ENCODE measurements at places on chromosomes 7 and 10.
A peak's percentile ranks its signal among the peaks of the same experiment; 100 is the strongest.

DNA sequence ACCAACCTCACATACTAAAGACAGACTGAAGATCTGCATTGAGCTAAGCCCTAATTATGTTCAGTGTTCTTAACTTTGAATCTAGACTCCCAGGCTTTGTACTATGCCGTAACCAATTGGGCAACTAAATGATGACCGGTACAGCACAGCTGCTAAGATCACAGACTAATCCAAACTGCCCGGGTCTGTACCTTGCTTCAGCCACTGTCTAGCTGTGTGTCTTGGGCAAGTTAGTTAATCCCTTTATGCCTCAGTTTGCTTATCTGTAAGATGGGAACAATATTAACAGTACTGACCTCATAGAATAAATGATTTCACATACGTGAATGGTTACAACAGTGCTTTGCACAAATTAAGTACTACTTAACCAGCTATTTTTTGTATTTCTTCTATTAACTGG is 205.8 kb upstream of the NFE2L3 start:
- no peak for DNase-seq

DNA sequence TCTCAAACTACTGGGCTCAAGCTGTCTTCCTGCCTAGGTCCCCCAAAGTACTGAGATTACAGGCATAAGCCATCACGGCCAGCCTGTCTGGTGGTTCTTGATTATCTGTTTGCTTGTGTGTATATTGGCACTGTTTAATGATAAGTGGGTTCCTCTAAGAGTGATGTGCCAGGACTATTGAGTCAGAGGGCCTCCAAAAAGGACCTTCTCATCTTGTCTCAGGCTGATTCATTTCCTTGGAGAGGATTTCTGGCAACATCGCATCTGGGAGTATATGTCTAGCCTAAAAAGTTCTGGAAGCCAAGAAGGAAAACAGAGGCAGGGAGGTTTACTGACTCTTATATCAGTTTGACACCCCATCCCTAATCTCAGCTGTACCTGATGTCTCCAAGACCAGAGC is 27.1 kb upstream of the AKAP9 start:
- no peak for DNase-seq

DNA sequence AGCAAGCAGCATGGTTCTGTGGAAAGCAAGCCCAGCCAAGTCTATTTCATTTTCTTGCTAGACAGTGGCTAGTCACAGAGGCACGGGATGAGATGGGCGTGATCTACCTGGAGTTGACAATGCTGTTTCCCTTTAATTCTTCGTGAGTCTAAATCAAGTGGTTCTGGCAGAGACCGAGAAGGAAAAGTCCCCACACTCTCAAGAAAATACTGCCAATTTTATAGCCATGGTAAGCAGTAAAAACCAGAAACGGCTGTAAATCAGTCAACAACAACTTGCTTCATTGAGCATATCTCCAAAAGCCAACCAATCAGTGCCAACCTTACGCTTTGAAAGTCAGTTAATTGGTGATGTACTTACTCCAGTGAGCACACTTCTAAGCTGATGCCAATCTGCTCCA is 223.4 kb downstream of the SEC23IP start:
- no peak for DNase-seq

- no peak for DNase-seq
Measured at GRCh38 chr7:107938456-107939250, 47.7 kb downstream of the DLD start.

- no peak for DNase-seq
Measured at GRCh38 chr7:14834456-14834855, 68.1 kb downstream of the DGKB start.

- DNase-seq: no peak
Measured at GRCh38 chr10:44424957-44425356, 40.1 kb upstream of the CXCL12 start.

DNA sequence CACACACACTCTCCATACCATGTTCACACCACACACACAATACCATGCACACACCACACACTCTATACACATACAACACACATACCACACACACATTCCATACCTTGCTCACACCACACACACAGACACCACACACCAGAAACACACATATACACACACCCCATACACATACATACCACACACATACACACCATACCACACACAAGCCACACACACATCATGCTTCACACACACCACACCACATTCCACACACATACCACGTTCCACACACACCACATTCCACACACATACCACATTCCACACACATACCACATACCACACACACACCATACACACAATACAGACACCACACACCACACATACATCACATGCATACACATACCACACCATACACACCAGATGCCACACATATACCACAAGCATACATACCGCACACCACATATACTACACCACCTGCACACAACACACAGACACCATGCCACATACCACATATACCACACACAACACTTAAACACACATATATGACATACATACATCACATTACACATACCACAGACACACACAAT is 282.7 kb downstream of the POU6F2 start:
- no peak for DNase-seq

- DNase-seq: no peak
Measured at GRCh38 chr10:47092376-47092775, 181.1 kb downstream of the PTPN20 start.

GRCh38 chr7:105439174-105439893 is 50.6 kb upstream of the SRPK2 start:
- DNase-seq: no peak

DNA sequence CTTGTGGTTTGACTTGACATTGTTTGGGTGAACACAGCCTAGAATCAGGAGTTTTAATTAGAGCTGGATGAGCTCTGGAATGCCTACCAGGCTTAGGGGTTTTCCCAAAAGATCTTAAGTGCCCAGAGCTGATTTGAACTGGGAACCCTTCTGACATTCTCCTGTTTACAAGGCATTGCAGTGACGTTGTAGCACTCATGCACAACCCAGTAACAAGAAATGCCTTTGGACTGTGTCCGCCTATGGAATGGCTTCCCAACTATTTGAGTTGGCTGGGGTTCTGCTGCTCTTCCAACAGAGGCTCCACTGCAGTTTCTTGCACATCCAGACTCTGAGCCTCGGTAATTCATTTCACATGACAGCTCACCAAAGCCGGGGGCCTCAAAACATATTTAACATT is 76.7 kb upstream of the MKX start:
- no peak for DNase-seq

- no peak for DNase-seq
Measured at GRCh38 chr7:138948403-138948802, 32.8 kb downstream of the KIAA1549 start.

- DNase-seq: no peak
Measured at GRCh38 chr7:139087212-139087611, 22.3 kb downstream of the ZC3HAV1 start.

- DNase-seq: no peak
Measured at GRCh38 chr7:5599543-5600200, 176.0 kb upstream of the TNRC18 start.

DNA sequence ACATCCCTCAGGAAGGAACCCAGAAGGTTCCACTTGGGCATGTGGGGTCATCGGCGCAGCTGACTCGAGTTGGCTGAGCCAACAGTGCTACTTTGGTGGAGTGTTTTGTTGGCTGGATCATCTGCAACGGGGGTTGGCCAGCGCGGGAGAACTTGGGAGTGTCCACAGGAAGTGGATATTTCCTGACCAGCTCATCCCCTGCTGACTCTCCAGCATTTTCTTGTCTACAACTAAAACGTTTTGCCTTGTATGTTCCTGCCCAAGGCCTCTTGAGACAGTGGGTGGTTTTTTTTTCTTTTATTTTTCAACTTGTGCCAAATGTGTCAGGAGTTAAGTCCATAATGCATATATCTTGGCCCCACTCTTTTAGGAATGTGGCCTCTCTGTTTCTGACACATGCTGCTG is 208.6 kb downstream of the ZNF365 start:
- DNase-seq: no peak

DNA sequence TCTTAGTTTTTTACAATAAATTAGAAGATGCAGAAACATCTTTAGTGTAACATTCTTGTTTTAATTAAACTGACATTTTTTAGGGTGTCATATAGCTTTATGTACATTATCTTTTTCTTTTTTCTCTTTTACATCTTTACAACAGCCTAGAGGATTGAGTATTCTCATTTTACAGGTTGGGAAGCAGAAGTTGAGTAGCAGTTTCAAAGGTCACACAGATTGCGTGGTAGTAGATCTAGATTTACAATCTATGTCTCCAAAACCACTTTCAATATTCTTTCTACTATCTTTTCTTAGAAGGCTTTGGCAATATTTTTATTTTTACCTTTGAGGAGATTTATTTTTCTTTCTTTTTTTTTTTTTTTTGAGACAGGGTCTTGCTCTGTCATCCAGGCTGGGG is 18.7 kb upstream of the MCU start:
- no peak for DNase-seq

DNA sequence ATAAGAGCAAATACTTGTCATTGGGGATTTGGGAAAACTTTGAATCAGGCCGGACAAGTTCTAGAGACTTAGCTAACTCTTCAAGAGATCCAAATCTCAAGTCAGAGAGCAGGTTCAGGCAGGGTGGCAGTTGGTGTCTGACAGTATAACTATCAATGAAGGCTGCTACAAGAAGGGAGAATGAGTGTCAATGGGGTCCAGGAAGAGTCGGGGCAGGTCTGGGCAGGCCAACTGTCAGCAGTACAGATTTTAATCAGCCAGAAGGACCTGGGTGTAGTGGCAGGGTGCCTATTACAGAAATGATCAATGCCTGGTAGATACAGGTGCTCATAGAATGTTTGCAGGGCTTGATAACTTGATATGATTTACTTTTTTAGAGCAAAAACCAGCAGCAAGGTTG is 751.1 kb downstream of the GRM8 start:
- DNase-seq: peak; percentile 11

Data from NCI-H187 (cell line).